ENCODE measurements at places on chromosomes 12 and 14.

DNA sequence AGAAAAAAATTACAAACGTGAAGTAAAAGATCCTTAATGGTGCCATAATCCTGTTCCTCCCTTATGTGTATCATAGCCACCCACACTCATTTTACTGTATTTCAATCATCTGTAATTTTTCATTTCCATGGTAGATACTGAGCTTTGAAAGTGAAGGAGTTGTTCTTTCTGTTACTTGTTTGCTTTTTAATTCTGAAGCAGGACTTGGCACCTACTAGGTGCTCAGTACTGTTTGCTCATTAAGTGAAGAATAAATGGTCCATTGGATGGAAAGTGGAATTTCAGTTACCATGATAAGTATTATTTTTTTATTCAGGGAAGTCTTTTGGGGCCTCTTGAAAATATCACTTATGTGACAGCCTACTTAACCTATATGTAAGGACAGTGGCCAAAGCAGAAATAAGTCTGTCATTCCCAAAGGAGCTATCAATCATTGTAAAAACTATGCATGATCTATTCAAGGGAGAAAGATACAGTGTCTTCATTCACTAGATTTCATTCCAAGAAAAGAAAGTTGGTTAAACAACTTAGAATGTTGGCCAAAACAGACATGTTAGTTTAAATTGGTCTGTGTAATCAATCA, 1244.4 kb upstream of the SEL1L start:
- no peak for DNase-seq

DNA sequence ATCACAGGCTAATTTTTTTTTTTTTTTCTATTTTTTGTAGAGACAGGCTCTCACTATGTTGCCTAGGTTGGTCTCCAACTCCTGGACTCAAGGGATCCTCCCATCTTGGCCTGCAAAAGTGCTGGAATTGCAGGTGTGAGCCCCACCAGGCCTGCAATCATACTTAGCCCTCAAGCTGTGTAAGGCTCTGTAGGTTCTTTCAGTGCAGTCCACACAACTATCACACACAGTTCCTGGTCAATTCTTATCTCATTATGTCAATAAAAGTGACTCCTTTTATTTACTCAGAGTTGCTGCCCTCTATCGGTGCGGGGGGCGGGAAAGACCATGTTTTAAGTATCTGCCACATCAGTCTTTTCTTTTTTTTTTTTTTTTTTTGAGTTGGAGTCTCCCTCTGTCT, 29.0 kb downstream of the SLC2A3 start:
- peak; percentile 28 for DNase-seq

DNA sequence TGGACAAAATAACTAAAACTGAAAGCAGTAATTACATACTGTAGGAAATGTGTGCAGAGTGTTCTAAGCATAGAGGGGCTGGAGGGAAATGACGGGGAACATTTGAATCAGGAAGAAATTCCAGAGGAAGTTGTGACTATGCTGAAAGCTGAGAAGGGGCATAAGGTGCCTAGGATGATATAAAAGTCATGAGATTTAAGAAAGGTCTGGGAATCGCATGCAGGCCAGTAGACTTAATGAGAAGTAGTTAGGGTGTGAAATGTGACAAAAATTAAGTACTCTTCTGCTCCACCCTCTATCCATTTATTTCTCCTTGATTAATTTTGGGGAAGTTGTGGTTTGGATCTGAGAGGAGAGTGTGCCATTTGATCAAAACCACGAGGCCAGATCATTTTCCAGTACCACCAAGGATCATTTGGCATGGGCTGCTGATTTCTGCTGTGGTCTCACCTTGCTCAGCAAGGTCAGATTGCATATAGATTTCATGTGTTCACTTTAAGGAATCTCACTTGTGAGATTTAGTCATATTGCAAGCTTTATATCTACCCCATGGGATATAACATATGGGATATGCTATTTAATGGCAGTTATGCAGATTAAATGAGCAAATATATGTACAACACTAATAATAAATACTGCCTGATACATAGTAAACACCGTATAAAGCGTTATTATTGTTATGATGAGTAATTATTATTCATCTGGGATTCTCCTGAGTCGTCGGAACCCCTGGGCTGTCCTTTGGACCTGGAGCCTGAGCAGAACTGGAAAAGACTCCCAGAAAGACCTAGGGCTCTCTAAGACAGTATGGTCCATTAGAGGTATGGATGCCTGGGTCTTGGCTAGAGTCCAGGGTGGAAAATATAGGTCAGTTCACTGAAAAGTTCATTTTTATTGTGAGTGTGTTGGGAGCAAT, 72.3 kb downstream of the SRGAP1 start:
- DNase-seq = no peak

DNA sequence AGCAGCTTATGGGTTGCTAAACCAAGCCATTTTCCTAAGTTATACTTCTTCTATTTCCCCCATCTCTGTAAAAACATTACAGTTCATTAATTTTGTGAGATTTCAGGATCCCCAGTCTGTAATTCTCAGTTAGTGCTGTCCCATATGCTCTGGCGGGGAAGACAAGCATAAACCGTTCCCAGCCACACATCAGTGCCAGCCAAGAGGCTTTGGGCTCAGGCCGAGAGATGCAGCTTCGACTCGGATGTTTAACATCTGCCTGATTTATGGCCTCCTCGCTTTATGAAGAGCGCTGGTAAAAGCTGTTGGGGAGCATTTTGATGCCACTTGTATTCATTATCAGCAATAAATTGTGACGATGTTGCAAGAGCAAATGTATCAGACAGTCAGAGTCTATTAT, 349.1 kb upstream of the CCDC196 start:
- DNase-seq = no peak

GRCh38 chr14:34835312-34835711, 39.8 kb downstream of the BAZ1A start:
- no peak for DNase-seq

DNA sequence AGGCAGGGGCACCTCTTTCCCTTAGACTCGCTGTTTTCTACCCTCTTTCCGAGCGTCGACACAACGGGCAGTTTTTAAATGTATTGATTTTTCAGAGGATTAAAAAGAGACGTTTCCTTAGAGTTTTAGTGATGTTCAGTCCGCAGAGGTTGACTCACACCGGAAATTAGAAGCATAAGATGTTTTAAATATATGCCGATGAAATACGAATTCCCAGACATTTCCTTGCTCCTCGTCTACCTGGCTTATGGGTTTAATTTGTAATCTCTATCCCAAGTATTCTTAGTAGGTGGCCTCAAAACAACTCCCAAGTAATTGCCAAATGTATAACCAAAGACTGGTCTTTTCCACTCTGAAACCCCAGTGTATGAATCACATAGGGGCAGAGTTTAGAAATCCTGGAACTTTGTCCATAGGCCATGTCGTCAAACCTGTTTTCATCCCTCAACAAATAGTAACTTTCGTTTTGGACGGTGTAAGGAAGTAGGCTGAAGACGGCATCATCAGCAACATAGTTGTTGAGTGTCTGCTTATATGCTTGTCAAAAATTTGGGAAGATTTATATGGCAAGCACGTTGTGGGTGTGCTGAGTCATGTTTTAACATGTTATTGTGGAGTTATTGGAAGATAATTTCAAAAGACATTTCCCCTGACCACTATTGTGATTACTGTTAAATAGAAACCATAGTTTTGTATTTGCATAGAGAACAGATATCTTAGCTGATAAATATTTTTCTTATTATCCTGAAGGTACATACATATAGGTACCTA, 824 bp downstream of the TBK1 start:
- peak; percentile 53 for DNase-seq

- DNase-seq = no peak
Observed at GRCh38 chr14:89760086-89760485, 194.4 kb downstream of the EFCAB11 start.

DNA sequence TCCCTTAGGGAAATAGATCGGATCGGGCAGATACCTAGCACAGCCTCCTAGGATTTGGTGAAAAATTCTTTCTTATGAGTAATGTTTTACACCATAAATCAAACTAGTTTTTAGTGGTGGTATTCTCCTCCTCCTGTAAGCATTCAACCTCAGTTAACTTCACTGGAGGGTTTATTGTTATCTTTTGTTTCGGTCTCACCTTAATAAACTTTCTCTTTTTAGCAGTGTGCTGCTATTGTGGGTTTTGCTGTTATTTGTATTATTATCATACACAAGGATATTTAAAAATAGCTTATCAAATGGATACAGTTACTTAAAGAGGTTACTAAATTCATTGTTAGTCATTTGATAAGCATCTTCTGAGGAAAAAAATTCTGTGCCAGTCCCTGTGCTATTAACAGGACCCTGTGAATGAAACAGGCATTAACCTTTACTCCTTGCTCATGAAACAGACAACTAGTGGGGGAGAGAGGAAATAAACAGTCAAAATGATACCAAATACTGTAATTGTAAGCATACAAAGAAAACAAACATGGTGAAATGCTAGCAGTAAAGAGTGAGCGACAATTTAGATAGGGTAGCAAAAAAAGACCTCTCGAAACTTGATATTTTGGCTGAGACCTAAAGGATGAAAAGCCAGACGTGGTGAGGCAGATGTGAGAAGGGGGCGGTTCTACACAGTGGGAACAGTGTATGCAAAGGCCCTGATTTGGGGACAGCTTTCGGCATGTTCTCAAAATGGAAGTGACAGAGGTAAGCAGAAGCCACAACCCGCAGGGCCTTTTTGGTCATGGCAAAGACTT, 178.7 kb upstream of the SOX5 start:
- no peak for DNase-seq
